ENCODE measurements at places on chromosomes 12 and 14. TPM values are rescaled to one million over a fixed set of nuclear protein-coding genes. Genes with fewer than 3 reads are reported as not detected.

DNA sequence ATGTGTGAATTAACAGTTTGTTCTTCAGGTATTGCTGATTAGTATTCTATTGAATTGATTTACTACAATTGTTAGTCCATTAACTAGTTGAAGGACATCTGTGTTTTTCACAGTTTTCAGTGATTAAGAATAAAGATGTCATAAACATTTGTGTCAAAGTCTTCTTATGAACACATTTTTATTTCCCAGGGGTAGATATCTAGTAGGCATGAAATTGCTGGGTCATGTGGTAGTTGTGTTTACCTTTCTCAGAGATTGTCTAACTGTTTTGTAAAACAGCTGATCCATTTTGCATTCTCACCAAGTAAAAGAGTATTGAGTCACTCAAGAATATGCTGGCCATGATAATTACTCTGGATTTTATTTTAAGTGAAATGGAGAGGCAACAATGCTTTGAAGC, 1145.3 kb downstream of the FSCB start:
- no peak for DNase-seq
- H3K4me3 ChIP-seq, result no peak overlapping the region
- H3K27ac ChIP-seq, result no peak overlapping the region
- H3K4me1 ChIP-seq, result no peaks in the 10 kb centered on the region

TBX3 gene
- 18.6 TPM for total RNA-seq

CLEC6A gene
- not detected for total RNA-seq

DNA sequence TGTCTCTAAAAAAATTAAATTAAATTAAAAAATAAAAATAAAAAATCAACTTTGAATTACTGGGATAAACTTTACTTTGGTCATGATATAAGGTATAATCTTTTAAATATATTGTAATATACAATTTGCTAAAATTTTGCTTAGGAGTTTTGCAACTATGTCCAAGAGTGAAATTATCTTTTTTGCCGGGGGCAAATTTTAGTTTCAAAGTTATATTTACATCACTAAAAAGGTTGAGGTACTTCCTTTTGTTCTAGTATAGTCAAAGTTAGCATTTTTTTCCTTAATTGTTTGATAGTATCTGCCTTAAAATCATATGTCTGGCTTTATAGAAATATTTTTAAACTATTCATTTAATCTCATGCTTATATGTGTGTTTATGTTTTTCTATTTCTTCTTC, 17.6 kb upstream of the OR10AD1 start:
- H3K4me3 ChIP-seq, result no peak overlapping the region
- H3K36me3 ChIP-seq, result no peaks in the 10 kb centered on the region
- no peak for DNase-seq
- H3K27me3 ChIP-seq, result peaks cover 7% of the 10 kb centered on the region
- H3K4me1 ChIP-seq, result no peaks in the 10 kb centered on the region

GRCh38 chr12:49092086-49092815, 2.4 kb downstream of the DHH start:
- peak; percentile 30 for DNase-seq
- H3K4me1 ChIP-seq, result peaks cover 9% of the 10 kb centered on the region
- H3K27ac ChIP-seq, result no peak overlapping the region
- H3K27me3 ChIP-seq, result peaks cover 30% of the 10 kb centered on the region
- H3K4me3 ChIP-seq, result peak overlapping the region; percentile 12

- no peaks in the 10 kb centered on the region for H3K4me1 ChIP-seq
- H3K27ac ChIP-seq, result no peak overlapping the region
- no peak overlapping the region for H3K4me3 ChIP-seq
- no peak for DNase-seq
These were observed 9.1 kb upstream of the TMCC3 start for GRCh38 chr12:94659346-94659930.
